ENCODE measurements at places on chromosomes 3 and 15.

DNA sequence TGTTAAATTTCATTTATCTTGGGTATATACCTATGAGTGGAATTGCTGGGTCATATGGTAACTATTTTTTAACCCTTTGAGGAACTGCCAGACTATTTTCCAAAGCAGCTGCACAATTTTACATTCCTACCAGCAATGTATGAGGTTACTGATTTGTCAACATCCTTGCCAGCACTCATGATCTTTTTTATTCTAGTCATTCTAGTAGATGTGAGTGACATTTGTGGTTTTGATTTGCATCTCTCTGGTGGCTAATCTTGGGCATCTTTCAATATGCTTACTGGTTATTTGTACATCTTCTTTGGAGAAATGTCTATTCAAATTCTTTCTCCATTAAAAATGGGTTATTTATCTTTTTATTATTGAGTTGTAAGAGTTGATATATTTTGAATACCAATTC is 21.3 kb upstream of the LRRC58 start:
- DNase-seq = peak; percentile 12

DNA sequence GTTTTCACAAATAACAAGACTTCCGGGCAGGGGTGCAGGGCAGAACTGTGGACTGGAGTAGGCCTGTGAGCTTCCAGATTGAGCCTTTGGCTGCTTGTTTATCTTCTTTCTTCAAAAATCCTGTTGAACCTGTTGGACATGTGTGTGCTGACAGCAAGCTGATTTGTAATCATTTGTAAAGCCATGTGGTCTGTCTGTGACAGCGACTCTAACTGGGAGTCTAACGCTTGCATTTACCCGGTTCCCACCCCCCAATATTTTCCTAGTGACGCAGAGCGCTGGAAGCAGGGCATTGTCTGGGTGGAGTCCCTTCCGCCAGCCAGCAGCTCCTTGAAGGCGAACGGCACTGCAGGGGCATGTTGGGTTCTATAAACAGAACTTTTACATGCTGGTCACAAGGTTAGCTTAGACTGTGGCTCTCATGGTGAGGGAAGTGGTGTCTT is 85.7 kb upstream of the MYZAP start:
- no peak for DNase-seq

GRCh38 chr3:158460926-158461325 is 110.1 kb upstream of the MLF1 start:
- no peak for DNase-seq

DNA sequence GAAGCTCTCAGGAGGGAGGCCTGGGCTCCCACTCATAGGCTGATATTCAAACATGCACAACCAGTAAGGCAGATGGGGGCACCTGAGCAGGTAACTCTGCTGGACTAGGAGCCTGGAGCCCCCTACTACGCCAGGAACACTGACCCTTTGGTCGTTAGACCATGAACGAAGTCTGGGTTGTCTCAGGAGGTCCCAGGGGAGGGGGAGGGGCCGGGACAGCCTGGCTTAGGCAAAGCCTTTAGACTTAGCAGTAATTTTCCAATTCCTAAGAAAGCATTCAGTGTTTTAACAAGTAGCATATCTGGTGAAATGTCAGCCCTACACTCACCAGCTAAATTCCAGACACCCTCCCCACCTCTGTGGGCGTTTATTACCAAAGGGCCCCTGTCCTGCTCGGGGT is 67.4 kb upstream of the ST8SIA2 start:
- no peak for DNase-seq

DNA sequence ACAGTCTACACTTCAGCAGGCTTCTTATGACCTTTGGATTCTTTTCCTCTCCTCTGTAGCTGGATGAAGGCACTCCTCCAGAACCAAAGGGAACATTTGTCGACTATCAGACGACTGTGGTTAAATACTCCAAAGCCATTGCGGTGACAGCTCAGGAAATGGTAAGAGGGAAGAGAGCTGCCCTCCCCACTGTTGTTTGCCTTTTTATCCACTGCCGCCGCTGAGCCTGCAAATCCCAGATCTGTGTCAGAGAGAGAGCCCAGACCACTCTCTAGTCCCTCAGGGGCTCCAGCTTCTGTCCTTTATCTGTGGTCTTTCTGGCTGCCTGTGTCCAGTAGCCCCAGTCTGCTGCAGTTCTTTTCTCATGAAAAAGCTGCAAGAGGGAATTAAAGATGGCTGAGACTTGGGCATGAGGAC is 261.5 kb upstream of the TPM1 start:
- DNase-seq = no peak

DNA sequence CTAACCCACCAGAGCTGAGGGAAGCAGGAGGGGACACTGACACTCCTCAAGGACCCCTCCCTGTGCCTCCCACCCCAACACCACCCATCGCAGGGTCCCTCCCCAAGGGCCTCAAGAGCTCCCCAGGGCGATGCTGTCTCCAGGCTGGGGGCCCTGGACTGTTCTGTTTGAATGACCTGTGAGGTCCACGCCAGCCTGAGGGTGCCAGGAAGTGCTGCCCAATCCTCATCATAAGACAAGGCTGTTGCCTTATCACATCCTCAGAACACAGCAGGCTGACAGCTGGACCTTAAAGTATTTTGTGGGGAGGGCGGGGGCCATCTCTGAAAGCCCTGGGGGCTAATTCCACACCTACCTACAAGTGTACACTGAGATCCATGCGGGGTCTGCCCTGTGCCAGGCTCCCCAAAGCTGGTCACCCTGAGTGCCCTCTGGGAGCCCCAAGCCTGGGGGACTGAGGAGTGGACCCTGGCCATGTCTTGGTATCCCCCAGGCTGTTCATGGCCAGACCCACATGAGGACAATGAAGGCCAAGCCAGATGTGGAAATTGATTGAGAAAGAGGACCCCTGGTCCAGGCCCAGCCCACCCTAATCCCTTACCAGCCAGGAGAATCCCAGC is 23.8 kb upstream of the GOLGA6C start:
- no peak for DNase-seq

DNA sequence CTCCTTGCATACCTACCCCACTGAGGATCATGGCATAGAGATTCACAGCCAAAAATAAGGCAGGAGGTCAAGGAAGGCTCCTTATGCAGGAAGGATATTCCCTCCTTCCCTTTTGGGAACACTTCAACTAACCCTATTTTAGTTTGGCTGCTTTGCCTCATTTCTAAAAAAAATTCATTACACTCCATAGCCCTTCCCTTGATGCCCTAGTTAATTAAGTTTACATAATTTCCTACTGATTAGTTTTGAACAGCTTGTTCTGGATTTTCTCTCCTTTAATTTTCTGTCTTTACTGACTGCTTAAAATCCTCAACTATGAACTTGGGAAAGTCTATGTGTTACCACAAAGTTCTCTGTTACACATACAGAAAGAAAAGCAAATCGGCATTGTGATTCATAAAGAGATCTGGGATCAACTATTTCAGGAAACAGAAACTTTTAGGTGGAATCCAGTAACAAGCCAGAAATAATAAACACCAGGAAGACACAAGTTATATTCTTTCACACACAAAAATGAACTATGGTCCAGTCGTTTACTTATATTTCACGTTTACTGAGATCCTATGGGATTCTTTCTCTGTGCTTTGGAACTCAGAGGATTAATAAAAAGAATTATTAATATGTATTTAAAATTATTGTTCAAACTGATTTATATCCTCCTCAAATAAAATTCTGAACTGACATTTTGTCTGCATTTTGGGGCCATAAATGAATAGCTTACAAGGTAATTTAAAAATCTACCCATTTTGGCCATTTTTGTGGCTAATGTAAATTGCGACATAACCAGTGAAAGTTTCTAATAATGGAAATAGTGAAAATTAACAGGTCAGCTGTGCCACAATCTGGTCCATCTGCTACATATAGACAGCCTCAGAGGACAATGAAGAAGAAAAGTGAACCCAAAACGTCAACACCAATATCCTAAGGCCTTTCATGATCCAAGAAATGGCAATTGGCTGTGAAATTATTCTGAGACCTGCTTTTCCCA is 113.8 kb downstream of the FRMD5 start:
- no peak for DNase-seq

DNA sequence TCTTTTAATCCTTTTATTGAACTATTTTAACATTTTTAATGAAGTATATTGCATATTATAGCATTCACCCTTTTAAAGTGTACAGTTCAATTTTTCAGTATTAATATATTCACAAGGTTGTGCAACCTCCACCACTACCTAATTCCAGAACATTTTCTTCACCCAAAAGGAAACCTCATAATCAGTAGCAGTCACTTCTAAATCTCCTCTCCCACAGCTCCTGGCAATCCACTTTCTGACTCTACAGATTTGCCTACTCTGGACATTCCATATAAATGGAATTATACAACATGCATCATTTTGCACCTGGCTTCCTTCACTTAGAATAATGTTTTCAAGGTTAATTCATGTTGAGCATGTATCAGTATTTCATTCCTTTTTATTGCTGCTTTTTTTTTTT is 55.0 kb upstream of the HRH1 start:
- DNase-seq = no peak

DNA sequence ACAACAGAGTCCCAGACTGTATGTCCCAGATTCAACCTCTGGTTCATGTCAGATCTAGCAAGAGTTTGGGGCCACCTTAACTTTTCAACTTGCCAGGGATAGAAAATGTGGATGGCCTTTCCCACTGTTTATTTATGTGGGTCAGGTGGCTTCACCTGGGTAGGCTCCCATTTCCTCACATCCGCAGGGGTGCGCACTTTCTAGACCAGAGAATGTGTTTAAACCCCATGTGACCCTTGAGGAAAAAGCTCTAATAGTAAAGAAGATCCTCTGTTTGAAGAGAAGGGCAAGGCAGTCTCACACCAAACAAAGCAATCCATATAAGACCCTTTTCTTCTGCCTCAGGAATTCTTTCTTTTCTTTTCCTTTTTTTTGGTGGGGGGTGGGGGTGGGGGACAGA is 167.2 kb upstream of the TSC22D2 start:
- DNase-seq = no peak

DNA sequence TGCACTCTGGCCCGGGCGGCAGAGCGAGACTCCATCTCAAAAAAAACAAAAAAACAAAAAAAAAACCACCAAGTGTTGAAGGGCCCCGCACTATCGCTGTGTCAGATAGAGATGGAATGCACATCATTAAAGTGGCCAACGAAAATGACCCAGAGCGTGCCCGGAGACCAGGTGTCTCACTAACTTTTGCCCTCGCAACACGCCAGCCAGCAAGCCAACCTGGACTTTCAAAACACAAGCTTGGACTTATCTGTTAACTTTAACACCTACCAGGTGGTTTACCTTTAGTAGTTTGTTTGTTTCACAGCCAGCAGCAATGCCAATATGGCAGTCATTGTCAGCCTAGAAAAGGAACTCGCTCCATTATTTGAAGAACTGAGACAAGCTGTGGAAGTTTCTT is 28.6 kb downstream of the FAM174B start:
- no peak for DNase-seq

GRCh38 chr15:47866446-47866845 is 149.1 kb downstream of the SEMA6D start:
- no peak for DNase-seq

DNA sequence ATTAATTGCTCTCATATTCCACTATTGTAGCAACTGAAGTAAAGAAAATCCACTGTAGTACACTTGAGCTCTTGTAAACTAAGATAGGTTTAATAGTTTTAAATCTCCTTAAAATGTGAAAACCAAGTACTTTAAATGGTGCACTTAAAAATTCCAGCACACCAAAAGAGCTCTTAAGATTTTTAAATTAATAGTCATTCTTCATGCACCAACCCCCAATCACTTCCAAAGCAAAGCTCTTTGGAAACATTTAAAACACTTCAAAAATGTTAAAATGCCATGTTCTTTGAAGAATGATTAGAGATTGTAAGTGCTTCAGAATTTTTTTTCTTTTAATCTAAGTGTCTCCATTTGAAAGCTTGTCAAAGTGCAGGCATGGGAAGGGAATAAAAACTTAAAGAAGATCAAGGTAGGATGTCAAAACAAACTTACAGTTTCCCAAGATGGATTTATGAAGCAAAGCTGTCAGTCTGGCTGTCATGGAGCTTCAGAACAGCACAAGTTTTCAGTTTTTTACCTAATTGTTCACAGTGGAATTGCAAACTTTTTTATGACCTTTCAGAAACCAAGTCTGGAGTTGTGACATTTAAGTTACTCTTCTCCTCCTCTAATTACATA is 84.3 kb downstream of the ARPP21 start:
- DNase-seq = no peak

DNA sequence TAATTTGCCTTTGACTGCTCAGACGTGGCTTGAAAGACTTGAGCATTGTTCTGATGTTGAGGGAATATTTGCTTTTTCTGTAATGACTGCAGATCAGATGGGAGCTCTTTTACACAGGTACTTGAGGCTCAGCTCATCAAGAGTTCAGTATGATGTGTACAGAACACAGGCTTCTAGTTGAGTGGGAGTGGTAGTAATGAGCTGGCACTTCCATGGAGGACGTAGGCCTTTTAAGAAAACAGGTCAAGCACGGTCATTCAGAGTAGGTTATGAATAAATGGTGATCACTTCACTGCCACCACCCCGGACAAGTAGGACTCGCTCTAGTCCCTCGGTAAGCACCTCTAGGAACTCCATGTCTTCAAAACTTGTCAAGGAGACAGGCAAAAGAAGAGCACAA is 8.8 kb downstream of the EMC4 start:
- DNase-seq = no peak

- DNase-seq = no peak
Observed at GRCh38 chr3:127815641-127816605, 6.4 kb downstream of the MGLL start.

DNA sequence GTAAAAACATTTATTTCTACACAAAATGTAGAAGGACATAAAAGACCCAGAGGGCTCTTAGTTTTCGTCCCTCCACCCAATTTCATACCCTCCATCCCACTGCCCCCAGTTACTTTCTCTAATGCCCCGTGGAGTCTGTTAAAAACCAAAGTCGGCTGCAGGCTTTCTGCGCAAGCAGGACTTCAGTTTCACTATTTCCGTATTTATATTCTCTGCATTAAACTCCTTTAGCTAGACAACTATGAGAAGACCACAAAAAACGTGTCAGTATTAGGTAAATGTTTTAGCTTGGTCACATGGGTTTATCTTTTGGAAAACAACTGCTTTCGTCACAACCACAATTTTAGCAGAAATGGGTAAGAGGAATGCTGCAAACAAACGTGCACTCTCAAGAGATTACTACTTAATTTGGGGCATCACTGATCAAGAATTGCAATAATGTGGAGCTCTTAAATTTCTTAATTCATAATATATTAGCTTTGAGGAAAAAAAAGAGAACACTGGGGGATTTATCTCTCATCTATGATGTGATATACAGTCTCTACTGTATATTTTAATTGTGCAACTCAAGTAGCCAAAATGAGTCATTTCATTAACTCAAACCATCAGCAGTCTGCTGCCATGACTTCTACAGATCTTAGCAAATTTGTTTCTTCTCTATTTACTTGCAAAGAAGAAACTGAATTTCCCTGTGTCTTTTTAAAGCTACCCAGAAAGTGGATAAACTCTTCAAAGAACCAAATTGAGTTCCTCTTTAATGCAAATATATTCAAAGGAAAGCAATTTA is 740 bp upstream of the NSMCE3 start:
- peak; percentile 65 for DNase-seq

- DNase-seq = no peak
Observed at GRCh38 chr15:83546512-83546888, 99.4 kb downstream of the SH3GL3 start.

GRCh38 chr3:46312991-46313390 is 40.9 kb upstream of the CCR2 start:
- DNase-seq = no peak
